ENCODE measurements at places on chromosomes 11 and 22.

GRCh38 chr11:46003572-46003971, 81.1 kb downstream of the LARGE2 start:
- no peak for DNase-seq

- DNase-seq: no peak
These were observed 8.4 kb downstream of the KRTAP5-6 start for GRCh38 chr11:1705126-1706052.

- no peak for DNase-seq
These were observed 5.7 kb upstream of the ABTB2 start for GRCh38 chr11:34363363-34364084.

GRCh38 chr11:64655941-64656601, 65.1 kb downstream of the SLC22A12 start:
- DNase-seq: no peak

GRCh38 chr11:62108017-62108750, 15.6 kb upstream of the INCENP start:
- DNase-seq: peak; percentile 63

- DNase-seq: no peak
These were observed 2.9 kb downstream of the SLC35C1 start for GRCh38 chr11:45807792-45808238.
